ENCODE measurements at places on chromosomes 11 and 22. TPM values are rescaled to one million over a fixed set of nuclear protein-coding genes. Genes with fewer than 3 reads are reported as not detected.
A peak's percentile ranks its signal among the peaks of the same experiment; 100 is the strongest.

- no peaks in the 10 kb centered on the region for H3K36me3 ChIP-seq
- H3K27ac ChIP-seq, result no peak overlapping the region
- no peaks in the 10 kb centered on the region for H3K27me3 ChIP-seq
- no peak for DNase-seq
- no peak overlapping the region for H3K4me3 ChIP-seq
These were observed 309.6 kb downstream of the METTL15 start for GRCh38 chr11:28417601-28418323.

DNA sequence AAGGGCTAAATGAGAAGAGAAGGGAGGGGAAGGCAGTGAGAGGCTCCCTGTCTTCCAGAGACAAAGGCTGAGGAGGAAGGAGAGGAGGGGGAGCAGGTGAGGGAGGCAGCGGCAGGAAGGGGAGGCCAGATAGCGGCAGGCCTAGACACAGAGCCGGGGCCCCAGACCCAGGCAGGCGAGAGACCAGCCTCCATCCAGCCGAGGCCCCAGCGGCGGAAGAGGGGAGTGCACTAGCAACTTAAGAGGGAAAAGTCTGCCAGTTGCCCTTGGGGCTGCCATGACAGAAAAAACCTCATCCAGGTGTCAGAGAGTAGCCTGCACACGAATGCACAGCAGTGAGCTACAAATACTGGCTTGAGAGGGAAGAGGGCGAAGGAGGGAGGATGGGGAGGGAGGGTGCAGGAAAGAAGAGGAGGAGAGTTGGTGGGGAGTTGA is 46.7 kb downstream of the IGLL1 start:
- H3K36me3 ChIP-seq, result no peaks in the 10 kb centered on the region
- peak; percentile 25 for DNase-seq
- no peak overlapping the region for H3K4me3 ChIP-seq
- H3K27ac ChIP-seq, result no peak overlapping the region
- H3K27me3 ChIP-seq, result no peaks in the 10 kb centered on the region

GRCh38 chr11:9069862-9070470 is 21.4 kb downstream of the SCUBE2 start:
- H3K4me3 ChIP-seq, result no peak overlapping the region
- no peaks in the 10 kb centered on the region for H3K36me3 ChIP-seq
- H3K27me3 ChIP-seq, result no peaks in the 10 kb centered on the region
- no peak for DNase-seq

DNA sequence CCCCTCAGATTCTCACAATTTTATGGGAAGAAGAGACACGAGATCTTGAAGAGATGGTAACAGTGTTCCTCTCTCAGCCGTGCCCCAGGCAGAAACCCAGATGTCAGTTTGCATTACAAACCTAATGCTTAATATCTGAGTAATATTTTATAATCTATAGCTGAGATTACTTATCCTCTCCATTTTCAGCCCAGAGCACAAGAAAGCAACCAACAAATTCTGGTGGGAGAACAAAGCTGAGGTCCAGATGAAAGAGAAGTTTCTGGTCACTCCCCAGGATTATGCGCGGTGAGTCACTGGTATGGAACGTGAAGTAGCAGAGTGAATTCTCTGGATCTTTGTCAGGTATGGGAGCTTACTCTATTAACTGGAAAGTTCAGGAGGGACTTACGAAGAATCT is 884 bp downstream of the CENATAC start:
- H3K4me3 ChIP-seq, result no peak overlapping the region
- H3K4me1 ChIP-seq, result peaks cover 17% of the 10 kb centered on the region
- peak overlapping the region; percentile 66 for H3K27ac ChIP-seq
- no peaks in the 10 kb centered on the region for H3K27me3 ChIP-seq
- peak; percentile 23 for DNase-seq

DNA sequence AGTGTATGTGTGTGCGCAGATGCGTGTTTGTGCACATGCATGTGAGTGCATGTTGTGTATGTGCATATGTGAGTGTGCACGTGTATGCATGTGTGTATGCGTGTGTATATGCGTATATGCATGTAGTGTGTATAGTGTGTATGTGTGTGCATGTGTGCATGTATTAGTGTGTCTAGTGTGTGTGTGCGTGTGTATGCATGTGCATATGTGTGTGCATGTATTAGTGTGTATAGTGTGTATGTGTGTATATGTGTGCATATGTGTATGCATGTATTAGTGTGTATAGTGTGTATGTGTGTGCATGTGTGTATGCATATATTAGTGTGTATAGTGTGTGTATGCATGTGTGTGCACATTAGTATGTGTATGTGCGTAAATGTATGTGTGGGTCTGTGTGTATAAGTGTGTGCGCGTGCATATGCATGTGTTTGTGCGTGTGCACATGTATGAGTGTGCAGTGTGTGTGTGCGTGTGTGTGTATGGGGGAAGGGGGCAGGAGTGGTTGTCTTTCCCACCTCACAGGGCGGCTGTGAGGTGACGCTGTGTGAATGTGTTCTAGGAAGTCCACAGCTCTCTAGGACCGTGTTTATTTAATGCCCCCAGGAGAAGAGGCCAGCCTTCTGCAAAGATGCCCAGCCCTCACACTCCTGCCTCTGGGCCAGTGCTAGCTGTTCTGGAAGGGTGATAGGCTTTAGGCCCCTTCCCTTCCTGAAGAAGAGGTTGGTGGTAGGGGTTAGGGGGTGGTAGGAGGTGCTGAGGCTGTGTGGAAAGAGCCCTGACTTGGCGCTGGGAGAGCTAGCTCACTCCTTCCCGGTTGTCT is 114.6 kb downstream of the CEP164 start:
- H3K27ac ChIP-seq, result no peak overlapping the region
- H3K4me3 ChIP-seq, result no peak overlapping the region
- no peaks in the 10 kb centered on the region for H3K36me3 ChIP-seq
- no peak for DNase-seq

GRCh38 chr22:32824531-32825312 is 23.2 kb downstream of the TIMP3 start:
- DNase-seq, result no peak
- no peak overlapping the region for H3K27ac ChIP-seq
- peaks cover 31% of the 10 kb centered on the region for H3K4me1 ChIP-seq
- H3K36me3 ChIP-seq, result peaks cover 3% of the 10 kb centered on the region
- H3K27me3 ChIP-seq, result no peaks in the 10 kb centered on the region
- no peak overlapping the region for H3K4me3 ChIP-seq

GRCh38 chr22:45540122-45540521 is 37.4 kb downstream of the FBLN1 start:
- no peak overlapping the region for H3K4me3 ChIP-seq
- H3K4me1 ChIP-seq, result peaks cover 21% of the 10 kb centered on the region
- H3K27me3 ChIP-seq, result no peaks in the 10 kb centered on the region
- H3K36me3 ChIP-seq, result no peaks in the 10 kb centered on the region
- H3K27ac ChIP-seq, result peak overlapping the region; percentile 3

GRCh38 chr11:42770444-42771065 is 541.2 kb upstream of the API5 start:
- no peaks in the 10 kb centered on the region for H3K4me1 ChIP-seq
- H3K36me3 ChIP-seq, result no peaks in the 10 kb centered on the region
- no peak overlapping the region for H3K27ac ChIP-seq
- peak; percentile 20 for DNase-seq
- H3K4me3 ChIP-seq, result no peak overlapping the region
- no peaks in the 10 kb centered on the region for H3K27me3 ChIP-seq

GRCh38 chr11:12540913-12541582 is 133.2 kb upstream of the TEAD1 start:
- H3K4me3 ChIP-seq, result no peak overlapping the region
- H3K36me3 ChIP-seq, result no peaks in the 10 kb centered on the region
- H3K27ac ChIP-seq, result no peak overlapping the region
- H3K4me1 ChIP-seq, result peaks cover 8% of the 10 kb centered on the region

DNA sequence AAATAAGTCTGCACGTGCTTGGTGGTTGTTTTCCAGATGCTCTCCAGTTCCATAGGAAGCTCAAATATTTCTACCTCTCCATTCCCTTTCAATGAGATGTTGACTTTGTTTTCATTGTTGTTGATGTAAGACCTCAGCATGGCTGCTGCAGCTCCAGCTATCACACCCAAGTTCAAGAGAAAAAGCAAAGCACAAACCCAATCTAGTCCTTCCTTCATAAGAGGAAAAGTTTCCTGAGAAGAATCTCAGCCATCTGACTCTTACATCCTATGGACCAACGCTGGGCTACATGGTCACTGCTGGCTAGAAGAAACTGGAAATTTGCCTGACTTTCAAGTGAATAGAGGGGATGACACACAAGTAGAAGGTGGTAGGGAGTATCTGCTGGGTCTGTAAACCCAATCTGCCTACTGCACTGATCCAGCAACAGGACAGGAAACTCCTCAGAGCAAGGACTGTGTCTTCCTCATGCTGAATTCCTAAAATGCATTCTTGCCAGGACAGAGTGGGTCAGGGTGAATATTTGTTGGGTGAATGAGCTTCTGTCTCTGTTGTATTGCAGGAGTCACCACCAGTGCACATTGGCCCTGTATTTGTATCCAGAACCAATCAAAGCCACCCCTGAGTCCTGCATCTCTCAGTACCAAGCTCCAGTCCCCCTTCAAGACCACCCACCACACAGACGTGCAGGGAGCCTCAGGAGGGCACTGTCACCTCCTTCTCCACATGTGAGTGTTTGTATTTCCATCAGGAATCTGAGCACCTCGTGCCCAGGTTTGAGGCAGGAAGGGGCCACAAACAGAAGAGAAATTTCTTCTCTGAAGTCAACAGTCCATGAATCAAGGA is 118.0 kb upstream of the IGLL5 start:
- H3K27me3 ChIP-seq, result no peaks in the 10 kb centered on the region
- H3K36me3 ChIP-seq, result no peaks in the 10 kb centered on the region
- H3K27ac ChIP-seq, result no peak overlapping the region
- no peaks in the 10 kb centered on the region for H3K4me1 ChIP-seq
- H3K4me3 ChIP-seq, result no peak overlapping the region

- no peaks in the 10 kb centered on the region for H3K4me1 ChIP-seq
- no peak overlapping the region for H3K27ac ChIP-seq
- no peaks in the 10 kb centered on the region for H3K36me3 ChIP-seq
These were observed 20.4 kb downstream of the TUG1 start for GRCh38 chr22:30989474-30989873.

DNA sequence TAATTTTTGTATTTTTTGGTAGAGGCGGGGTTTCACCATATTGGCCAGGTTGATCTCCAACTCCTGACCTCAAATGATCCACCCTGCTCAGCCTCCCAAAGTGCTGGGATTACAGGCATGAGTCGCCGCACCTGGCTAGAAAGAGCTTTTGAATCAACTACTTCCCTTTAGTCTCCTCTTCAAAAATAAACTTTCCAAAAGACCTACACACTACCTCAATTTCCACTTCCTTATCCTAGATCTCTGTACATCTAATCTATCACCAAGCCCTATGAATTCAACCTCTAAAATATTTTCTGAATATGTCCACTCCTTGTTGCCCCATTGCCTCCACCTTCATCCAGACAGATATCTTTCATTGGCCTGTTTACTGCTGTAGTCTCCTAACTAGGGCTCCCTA is 13.1 kb upstream of the DDX6 start:
- no peaks in the 10 kb centered on the region for H3K4me1 ChIP-seq
- no peaks in the 10 kb centered on the region for H3K27me3 ChIP-seq

- peaks cover 36% of the 10 kb centered on the region for H3K4me1 ChIP-seq
- no peak for DNase-seq
- H3K27me3 ChIP-seq, result no peaks in the 10 kb centered on the region
- no peaks in the 10 kb centered on the region for H3K36me3 ChIP-seq
- no peak overlapping the region for H3K4me3 ChIP-seq
- H3K27ac ChIP-seq, result no peak overlapping the region
These were observed 20.0 kb upstream of the LINC01488 start for GRCh38 chr11:69461272-69461962.

DNA sequence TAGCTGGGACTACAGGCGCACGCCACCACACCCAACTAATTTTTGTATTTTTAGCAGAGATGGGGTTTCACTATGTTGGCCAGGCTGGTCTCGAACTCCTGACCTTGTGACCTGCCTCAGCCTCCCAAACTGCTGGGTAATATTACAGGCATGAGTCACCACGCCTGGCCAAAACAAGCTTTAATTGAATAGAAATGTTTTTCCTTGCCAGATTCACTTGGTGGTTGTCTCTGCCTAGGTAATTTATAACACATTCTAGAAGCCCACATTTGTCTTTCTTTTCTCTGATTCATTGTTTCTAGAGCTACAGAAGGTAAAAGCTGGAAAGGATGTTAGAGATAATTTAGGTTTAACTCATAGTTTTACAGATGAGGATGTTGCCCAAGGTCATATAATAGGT is 41.3 kb downstream of the CECR2 start:
- no peak overlapping the region for H3K27ac ChIP-seq
- H3K36me3 ChIP-seq, result no peaks in the 10 kb centered on the region
- no peak for DNase-seq
- no peak overlapping the region for H3K4me3 ChIP-seq

DNA sequence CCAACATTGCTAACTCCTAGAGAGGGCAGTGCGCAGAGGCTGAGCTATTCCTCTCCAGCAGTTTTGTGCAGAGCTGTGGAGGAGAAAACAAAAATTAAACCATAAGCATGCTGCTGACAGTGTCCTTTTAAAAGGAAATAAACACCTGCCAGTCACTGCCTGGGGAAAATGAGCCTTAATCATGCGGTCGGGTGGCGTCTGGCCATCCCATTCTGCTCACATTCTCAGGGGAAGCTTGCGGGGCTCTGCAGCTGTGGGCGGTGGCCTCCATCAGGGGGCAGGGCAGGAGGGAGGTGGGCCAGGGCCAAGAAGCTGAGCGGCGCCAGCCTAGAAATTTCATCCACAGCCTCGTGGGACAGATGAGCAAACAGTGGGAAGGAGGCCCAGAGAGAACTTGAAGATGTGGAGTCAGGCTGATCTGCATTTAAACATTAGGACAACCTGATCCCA is 71.0 kb upstream of the TP53I11 start:
- DNase-seq, result peak; percentile 37
- H3K4me3 ChIP-seq, result no peak overlapping the region
- H3K27me3 ChIP-seq, result no peaks in the 10 kb centered on the region

P4HA3 gene
- total RNA-seq, result 2.9 TPM

SRSF8 gene
- total RNA-seq, result 51.2 TPM

TEAD1 gene
- total RNA-seq, result 71.5 TPM

SCGB2A2 gene
- not detected for total RNA-seq
